ENCODE measurements at places on chromosomes 5 and 9.

DNA sequence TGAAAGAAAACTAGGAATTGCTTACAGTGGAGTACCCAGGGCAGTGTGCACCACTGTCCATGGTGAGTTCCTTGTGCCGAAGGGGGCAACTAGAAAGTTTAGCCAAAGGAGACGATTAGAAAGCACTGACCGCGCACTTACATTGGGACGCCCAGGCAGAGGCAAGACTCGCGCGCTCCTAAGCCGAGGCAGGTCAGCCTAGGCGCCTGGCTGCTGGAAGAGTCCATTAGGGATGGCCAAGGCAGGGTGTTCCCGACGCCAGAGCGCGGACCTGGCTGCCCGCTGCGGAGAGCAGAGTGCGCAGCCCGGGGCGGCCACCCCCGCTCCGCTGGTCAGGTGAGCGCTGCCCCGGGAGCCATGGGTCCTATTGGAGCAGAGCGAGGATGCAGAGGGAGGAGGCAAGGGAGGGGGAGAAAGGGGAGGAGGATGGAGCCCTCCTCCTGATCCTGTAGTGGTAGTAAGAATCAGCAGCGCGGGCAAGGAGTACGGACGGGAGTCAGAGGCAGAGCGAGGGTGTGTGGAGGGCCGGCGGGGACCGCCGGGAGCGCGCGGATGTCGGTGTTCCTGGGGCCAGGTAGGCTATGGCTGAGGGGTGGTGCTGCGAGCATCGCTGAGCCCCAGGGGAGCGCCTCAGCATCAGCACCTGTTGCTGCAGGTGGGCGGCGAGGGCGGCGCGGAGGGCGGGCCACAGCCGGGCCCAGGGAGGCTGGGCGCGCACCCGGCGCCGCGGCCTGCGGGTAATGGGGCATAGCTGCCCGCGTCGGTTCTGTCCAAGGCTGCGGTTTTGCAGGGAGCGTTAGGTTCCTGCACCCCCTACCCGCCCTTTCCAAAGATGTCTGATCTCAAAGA lies at the start of gene ADGRV1:
TSS of gene ADGRV1 (plus strand) at position 454 of the 849 bp plus-strand sequence. CDS start at position 553, 99 bp downstream.
- DNase-seq = peak; percentile 91

DNA sequence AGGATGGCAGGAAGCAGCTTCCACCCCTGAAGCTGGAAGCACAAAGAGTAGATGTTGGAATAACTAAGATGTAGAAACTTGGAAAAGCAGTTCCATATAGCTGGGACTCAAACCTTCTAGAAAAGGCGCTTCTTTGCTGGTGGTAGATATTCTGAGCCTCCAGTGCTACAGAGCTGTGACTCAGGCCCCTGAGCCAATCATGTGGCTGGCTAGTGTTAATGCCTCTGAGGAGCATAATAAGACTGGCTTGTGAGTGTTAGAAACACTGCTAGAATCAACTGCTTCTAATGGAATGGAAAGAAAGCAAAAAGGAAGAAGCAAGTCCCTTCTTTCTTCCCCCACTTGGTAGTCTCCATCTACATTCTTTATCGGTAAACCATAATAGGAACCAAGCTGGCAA lies 234.2 kb upstream of the DMAC1 start:
- DNase-seq = no peak

GRCh38 chr9:89000973-89001916 lies 10.0 kb downstream of the S1PR3 start:
- peak; percentile 73 for DNase-seq

GRCh38 chr9:98084396-98084795 lies 27.9 kb downstream of the NANS start:
- no peak for DNase-seq

- no peak for DNase-seq
Observed at GRCh38 chr5:145243016-145243415, 592.1 kb downstream of the PRELID2 start.

DNA sequence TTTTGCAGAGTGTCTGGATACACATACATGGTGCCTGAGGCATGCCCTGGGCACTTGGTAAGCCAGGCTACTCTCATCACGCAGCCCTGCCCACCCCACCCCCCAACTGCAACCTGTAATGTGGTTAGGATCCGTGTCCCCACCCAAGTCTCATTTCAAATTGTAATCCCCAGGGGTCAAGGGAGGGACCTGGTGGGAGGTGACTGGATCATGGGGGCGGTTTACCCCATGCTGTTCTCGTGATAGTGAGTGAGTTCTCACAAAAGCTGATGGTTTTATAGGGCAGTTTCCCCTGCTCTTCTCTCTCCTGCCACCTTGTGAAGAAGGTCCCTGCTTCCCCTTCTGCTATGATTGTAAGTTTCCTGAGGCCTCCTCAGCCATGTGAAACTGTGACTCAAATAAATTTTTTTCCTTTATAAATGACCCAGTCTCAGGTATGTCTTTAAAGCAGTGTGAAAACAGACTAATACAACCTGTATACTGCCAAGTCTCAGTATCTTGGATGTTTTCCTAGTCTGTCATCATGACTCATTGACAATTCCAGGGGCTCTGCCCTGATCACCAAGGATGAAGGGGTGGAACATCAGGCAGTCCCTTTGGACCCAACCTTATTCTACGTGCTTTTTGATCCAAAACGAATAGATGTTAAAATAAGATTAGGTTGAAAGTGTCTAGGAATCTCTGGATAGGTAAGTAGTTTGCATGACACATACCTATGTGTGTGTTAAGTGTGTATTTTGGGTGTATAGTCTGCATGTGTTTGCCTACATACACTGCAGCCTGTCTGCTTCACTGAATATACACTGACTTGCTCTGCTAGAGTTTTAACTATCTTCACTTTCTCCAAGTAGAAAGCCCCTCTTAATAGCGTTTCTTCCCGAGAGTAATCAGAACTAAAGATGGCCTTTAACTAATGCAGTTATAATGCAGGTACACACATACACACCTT lies 293.8 kb downstream of the SLIT3 start:
- DNase-seq = no peak

DNA sequence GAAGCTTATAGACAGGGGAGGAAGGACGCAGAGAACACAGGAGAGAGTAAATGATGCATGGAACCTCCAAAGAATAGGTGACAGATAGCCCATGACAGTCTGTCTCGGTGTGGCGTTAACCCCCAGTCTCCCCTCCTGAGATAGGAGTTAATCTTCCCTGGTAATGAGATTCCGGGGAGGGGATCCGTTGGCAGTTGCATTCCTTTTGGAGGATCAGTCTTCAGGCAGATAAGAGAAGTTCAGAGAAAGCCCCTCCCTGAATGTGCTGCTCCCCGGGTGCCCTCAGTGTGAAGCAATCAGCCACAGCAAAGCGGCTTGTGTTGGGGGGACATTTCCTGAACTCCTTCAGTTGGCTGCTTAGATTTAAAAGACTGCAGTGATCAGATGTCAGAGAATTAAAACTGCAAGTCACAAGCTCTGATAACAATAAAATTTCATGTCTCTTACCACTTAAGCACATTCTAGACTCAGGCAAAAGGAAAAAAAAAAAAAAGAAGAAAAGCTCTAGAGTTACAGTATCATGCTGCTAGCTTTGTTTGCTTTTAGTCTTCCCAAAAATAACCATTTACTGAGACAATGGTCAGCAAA lies 121.1 kb downstream of the EGFLAM start:
- DNase-seq = peak; percentile 76

DNA sequence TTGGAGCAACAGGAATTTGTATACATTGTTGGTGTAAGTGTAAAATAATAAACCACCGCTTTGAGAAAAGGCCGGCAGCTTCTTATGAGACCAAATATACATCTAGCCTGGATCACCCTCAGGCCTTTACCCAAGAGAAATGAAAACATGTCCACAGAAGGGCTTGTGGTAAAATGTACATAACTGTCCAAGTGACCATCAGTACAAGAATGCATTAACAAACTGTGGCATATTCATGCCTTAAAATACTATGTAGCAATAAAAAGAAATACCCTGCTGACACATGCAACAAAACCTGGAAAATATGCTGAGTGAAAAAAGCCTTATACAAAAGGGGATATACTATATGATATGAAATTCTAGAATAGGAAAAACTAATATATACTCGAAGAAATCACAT lies 311.9 kb upstream of the TRPC7 start:
- no peak for DNase-seq

DNA sequence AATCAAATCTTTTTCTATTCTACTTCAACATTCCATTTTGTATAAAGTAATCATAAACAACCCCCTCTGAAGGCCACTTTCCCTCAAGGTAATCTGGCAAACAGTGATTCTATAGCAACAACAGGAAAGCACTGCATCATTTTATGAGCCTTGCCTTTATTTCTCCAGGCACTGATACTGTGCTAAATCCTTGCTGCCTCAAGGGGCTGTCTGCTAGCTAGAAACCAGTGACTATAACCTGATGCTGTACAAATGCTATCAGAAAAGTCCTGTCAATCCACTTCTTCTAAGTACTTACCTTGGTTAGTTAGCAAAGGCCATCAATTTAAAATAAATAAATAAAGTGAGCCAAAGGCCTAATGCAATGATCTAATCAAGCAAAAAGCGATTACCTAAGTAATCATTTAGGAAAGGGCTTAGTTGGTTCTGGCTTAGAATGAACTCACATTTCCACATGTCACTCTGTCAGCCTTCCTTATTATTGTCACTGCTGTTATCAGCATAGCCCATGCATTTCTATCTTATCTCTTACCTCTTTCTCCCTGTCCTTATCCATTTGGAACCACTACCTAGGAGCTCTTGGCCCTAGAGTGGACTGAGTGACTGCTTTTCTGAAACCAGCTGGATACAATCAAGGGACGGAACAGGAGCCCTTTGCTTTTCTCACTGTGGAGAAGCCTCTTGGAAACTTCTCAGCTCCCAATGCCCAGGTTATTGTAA lies 246.1 kb upstream of the MEF2C start:
- no peak for DNase-seq

DNA sequence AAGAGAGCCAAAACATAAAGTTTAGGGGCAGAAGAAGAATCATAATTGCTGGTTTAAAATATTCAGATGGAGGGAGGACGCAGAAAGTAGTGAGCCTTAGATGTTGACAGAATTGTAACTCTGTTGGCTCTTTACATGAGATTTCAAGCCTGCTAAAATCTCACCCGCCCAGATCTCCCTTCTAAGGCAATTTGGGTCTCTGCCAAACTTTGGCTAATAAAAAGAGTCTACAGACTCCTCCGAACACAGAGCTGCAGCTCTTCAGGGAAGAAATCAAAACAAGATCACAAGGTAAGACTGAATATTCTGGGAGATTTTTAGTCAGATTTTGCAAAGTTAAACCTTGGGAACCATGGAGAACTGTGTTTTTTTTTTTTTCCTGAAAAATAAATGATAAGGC lies at the start of gene IL33:
TSS of gene IL33 (plus strand) at position 246 of the 400 bp plus-strand sequence. CDS start 25,888 bp downstream, outside the sequence.
- DNase-seq = peak; percentile 2

DNA sequence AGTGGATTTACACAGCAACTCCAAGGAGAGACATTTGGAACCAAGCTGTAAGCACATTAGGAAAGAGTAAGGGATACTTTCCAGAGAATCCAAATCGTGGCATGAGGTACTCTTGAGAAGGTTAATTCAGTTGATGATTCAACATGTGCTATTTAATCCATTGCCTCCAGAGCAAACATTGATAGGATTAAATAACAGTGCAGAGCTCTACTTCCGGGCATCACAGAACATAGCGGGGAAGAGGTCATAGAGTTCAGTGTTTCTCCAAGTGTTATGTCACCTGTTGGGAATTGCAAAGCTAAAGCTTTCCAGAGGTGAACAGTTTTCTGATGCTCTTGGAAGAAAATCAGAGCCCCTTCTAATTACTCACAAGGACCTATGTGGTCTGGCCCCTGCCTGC lies 127.5 kb downstream of the PPP2R2B start:
- DNase-seq = peak; percentile 7

All from NCI-H2171 treated with DMSO at 0.1 percent for 48 hours (cell line).